ENCODE measurements at places on chromosomes 16 and 17. TPM values are rescaled to one million over a fixed set of nuclear protein-coding genes. Genes with fewer than 3 reads are reported as not detected.

- H3K4me3 ChIP-seq = no peak overlapping the region
- no peaks in the 10 kb centered on the region for H3K36me3 ChIP-seq
- H3K4me1 ChIP-seq = no peaks in the 10 kb centered on the region
- H3K27me3 ChIP-seq = peaks cover 5% of the 10 kb centered on the region
- ATAC-seq = no peak
Observed at GRCh38 chr16:52783616-52784015, 236.7 kb upstream of the TOX3 start.

DNA sequence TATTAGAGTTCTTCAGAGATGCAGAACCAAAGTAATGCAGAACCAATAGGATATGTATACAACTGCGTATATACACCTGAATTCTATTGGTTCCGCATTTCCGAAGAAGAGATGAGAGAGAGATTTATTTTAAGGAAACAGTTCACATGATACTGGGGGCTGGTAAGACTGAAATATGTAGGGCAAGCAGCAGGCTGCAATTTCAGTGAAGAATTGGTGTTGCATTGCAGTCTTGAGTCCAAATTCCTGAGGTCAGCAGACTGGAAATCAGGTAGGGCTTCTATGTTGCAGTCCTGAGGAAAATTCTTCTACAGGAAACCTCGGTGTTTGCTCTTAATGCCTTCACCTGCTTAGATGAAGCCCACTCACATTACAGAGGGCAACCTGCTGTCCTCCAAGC lies 128.2 kb upstream of the MED13 start:
- no peaks in the 10 kb centered on the region for H3K36me3 ChIP-seq
- ATAC-seq = no peak
- no peak overlapping the region for H3K27ac ChIP-seq
- H3K4me1 ChIP-seq = no peaks in the 10 kb centered on the region
- H3K27me3 ChIP-seq = no peaks in the 10 kb centered on the region

GRCh38 chr17:12756786-12757185 lies 32.5 kb upstream of the ARHGAP44 start:
- H3K4me1 ChIP-seq = no peaks in the 10 kb centered on the region
- ATAC-seq = no peak
- H3K27me3 ChIP-seq = no peaks in the 10 kb centered on the region
- peaks cover 93% of the 10 kb centered on the region for H3K36me3 ChIP-seq
- no peak overlapping the region for H3K4me3 ChIP-seq

- no peaks in the 10 kb centered on the region for H3K36me3 ChIP-seq
- H3K27me3 ChIP-seq = no peaks in the 10 kb centered on the region
- no peak overlapping the region for H3K27ac ChIP-seq
- ATAC-seq = no peak
- H3K4me1 ChIP-seq = no peaks in the 10 kb centered on the region
- H3K4me3 ChIP-seq = no peak overlapping the region
Observed at GRCh38 chr16:50967827-50968612, 183.1 kb downstream of the SALL1 start.

- no peaks in the 10 kb centered on the region for H3K36me3 ChIP-seq
- peak overlapping the region; percentile 83 for H3K27ac ChIP-seq
- no peaks in the 10 kb centered on the region for H3K27me3 ChIP-seq
- no peaks in the 10 kb centered on the region for H3K4me1 ChIP-seq
- H3K4me3 ChIP-seq = peak overlapping the region; percentile 17
- peak; percentile 73 for ATAC-seq
Observed at GRCh38 chr17:81044764-81045589, 10.0 kb downstream of the BAIAP2 start.

GRCh38 chr17:19339341-19339815 lies 23.1 kb downstream of the B9D1 start:
- H3K27ac ChIP-seq = no peak overlapping the region
- H3K4me3 ChIP-seq = no peak overlapping the region
- H3K27me3 ChIP-seq = no peaks in the 10 kb centered on the region
- H3K36me3 ChIP-seq = peaks cover 17% of the 10 kb centered on the region

- no peaks in the 10 kb centered on the region for H3K36me3 ChIP-seq
- H3K27ac ChIP-seq = no peak overlapping the region
- ATAC-seq = peak; percentile 69
- no peak overlapping the region for H3K4me3 ChIP-seq
- no peaks in the 10 kb centered on the region for H3K4me1 ChIP-seq
Observed at GRCh38 chr17:21353326-21354010, 22.7 kb upstream of the KCNJ12 start.

GRCh38 chr17:30605027-30605426 lies 127.8 kb downstream of the GOSR1 start:
- H3K36me3 ChIP-seq = no peaks in the 10 kb centered on the region
- H3K27ac ChIP-seq = no peak overlapping the region
- H3K4me1 ChIP-seq = no peaks in the 10 kb centered on the region
- H3K27me3 ChIP-seq = no peaks in the 10 kb centered on the region
- ATAC-seq = no peak
- no peak overlapping the region for H3K4me3 ChIP-seq

DNA sequence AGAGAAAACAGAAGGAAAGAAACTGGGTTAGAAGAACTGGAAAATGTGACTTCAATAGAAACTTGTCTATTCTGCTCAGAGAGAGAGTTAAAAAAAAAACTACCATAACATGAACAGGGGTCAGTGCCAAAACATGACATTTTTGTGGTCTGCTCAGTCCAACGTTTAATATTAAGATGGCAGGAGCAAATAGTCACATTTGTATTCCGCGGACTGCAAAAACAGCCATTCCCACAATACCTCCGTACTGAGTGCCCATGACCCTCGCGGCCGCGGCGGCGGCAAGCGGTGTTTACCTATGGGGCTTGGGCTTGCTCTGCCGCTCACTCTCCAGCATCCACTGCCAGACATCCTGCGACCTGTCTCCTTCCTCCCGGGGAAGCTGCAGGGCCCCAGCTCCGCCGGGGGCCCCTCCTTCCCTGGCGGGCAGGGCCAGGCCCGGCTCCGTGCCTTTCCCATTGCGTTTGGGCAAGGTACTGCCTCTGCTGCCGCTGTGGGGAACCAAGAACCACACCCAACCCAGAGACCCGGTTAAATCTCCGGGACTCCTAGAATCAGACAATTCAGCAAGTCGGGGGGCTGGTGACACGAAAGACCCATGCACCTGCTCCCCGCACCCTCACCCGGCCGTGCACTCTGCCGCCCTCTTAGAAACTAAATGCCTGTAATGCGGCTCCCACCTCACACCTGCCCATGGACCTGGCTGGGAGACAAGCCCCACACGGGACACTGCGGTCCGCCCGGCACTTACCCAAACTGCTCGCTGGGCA lies 24.7 kb downstream of the AXIN2 start:
- H3K4me1 ChIP-seq = peaks cover 24% of the 10 kb centered on the region
- ATAC-seq = no peak
- no peak overlapping the region for H3K4me3 ChIP-seq
- H3K36me3 ChIP-seq = peaks cover 83% of the 10 kb centered on the region
- H3K27ac ChIP-seq = no peak overlapping the region
- no peaks in the 10 kb centered on the region for H3K27me3 ChIP-seq

- no peak overlapping the region for H3K27ac ChIP-seq
- no peaks in the 10 kb centered on the region for H3K27me3 ChIP-seq
- no peaks in the 10 kb centered on the region for H3K36me3 ChIP-seq
Observed at GRCh38 chr17:82262344-82262743, 11.2 kb downstream of the CSNK1D start.

DNA sequence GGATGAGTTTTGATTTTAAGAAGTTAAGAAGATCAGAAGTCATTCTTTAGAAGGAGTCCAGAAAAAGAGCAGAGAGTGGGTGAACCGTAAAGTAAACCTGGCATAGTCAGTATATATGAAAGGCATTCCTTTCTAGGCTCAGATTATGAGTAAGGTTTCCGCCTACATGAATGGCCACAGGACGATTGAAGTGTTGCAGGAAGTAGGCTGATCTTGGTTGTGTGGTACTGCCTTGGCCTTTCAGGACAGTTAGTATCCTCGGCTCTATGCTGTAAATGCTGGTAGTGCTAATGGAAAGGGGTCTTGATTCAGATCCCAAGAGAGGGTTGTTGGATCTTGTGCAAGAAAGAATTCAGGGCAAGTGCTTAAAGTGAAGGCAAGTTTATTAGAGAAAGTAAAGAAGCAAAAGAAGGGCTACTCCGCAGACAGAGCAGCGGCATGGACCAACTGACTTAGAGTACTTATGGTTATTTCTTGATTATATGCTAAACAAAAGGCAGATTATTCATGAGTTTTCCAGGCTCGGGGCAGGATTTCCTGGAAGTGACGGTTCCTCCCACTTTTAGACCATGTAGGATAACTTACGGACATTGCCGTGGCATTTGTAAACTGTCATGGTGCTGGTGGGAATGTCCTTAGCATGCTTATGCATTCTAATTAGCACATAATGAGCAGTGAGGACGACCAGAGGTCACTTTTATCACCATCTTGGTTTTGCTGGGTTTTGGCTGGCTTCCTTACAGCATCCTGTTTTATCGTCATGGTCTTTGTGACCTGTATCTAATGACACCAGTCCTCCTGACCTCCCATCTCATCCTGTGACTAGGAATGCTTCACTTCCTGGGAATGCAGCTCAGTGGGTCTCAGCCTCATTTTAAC lies 164.8 kb downstream of the SNX29 start:
- no peak overlapping the region for H3K4me3 ChIP-seq
- no peak for ATAC-seq
- no peak overlapping the region for H3K27ac ChIP-seq
- H3K4me1 ChIP-seq = no peaks in the 10 kb centered on the region
- no peaks in the 10 kb centered on the region for H3K27me3 ChIP-seq

- no peaks in the 10 kb centered on the region for H3K36me3 ChIP-seq
- no peak overlapping the region for H3K27ac ChIP-seq
- no peaks in the 10 kb centered on the region for H3K27me3 ChIP-seq
- H3K4me3 ChIP-seq = no peak overlapping the region
Observed at GRCh38 chr16:79261481-79261940, 339.0 kb downstream of the MAF start.

- no peak overlapping the region for H3K4me3 ChIP-seq
- no peak overlapping the region for H3K27ac ChIP-seq
- no peak for ATAC-seq
- H3K27me3 ChIP-seq = no peaks in the 10 kb centered on the region
Observed at GRCh38 chr17:81249223-81250040, 10.3 kb downstream of the NDUFAF8 start.

GRCh38 chr16:68345351-68345810 lies 34.6 kb downstream of the PRMT7 start:
- no peaks in the 10 kb centered on the region for H3K27me3 ChIP-seq
- H3K4me1 ChIP-seq = no peaks in the 10 kb centered on the region
- no peak overlapping the region for H3K4me3 ChIP-seq
- ATAC-seq = no peak
- H3K27ac ChIP-seq = no peak overlapping the region

- H3K27me3 ChIP-seq = no peaks in the 10 kb centered on the region
- H3K4me1 ChIP-seq = no peaks in the 10 kb centered on the region
- H3K36me3 ChIP-seq = no peaks in the 10 kb centered on the region
- no peak overlapping the region for H3K27ac ChIP-seq
- no peak overlapping the region for H3K4me3 ChIP-seq
Observed at GRCh38 chr17:10139577-10139976, 58.8 kb downstream of the GAS7 start.

- H3K36me3 ChIP-seq = no peaks in the 10 kb centered on the region
- H3K4me1 ChIP-seq = peaks cover 19% of the 10 kb centered on the region
- no peak overlapping the region for H3K4me3 ChIP-seq
- H3K27ac ChIP-seq = peak overlapping the region; percentile 60
- ATAC-seq = no peak
Observed at GRCh38 chr16:22683730-22684573, 130.0 kb upstream of the HS3ST2 start.

- H3K4me1 ChIP-seq = no peaks in the 10 kb centered on the region
- H3K27ac ChIP-seq = peak overlapping the region; percentile 59
- H3K36me3 ChIP-seq = no peaks in the 10 kb centered on the region
- no peak for ATAC-seq
- peak overlapping the region; percentile 94 for H3K4me3 ChIP-seq
- no peaks in the 10 kb centered on the region for H3K27me3 ChIP-seq
Observed at GRCh38 chr16:3135126-3135715, 392 bp downstream of the ZNF213 start.

- ATAC-seq = no peak
Observed at GRCh38 chr17:78779850-78780249, 2.2 kb downstream of the CYTH1 start.

DNA sequence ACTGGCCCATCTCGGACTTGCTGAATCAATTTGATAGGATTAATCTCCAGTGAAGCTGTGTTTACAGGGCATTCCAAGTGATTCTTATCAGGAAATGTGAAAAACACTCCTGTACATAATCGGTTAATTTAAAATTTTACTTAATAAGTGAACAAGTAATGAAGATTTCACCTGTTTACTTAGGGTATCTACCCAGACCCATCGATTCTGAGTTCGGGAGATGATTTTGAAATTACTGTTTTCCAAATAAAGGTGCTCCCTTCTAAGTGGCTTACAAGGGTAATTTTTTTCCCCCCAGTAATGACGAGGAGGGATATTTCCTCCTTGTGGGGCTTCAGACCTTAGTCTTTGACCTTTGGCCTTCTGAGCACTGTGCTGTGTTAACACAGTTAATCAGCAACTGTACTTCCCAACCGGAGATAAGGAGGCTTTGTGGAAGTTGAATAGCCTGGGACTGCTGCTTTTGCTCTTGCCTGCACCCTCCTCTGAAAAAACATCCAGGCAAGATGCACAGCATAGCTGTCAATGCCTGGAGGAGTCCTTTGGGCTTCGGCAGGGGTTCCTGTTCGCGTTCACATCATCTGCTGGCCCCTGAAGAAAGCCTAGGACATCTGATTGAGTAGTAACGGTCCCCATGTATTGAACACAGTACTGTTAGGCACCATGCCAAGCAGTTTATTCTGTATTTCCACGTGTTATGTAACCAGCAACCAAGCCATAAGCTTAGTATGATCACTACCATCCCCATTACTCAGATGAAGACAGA lies 1.8 kb downstream of the FAHD1 start:
- ATAC-seq = no peak
- H3K4me1 ChIP-seq = peaks cover 23% of the 10 kb centered on the region
- H3K27ac ChIP-seq = no peak overlapping the region
- H3K27me3 ChIP-seq = no peaks in the 10 kb centered on the region

DNA sequence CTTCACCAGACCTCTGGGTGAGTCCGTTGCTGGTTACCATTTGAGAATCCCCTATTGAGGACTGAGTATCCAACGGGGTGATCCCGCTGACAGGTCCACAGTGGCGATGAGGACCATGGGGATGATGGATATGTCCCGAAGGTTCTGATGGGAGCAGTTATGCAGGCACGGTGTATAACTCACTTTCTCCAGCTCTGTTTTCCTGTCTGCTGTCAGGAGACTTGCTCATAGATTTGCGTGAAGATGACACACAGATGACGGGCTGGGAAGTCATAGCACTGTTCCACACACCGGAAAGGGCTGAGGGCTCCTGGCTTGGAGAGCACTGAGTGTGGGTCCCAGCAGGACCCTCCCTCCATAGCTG lies 22.2 kb upstream of the ADCY7 start:
- no peak for ATAC-seq
- no peak overlapping the region for H3K4me3 ChIP-seq
- no peaks in the 10 kb centered on the region for H3K36me3 ChIP-seq

The ZP2 gene
- not detected for total RNA-seq

The CEP112 gene
- 21.9 TPM for total RNA-seq

The CARD14 gene
- total RNA-seq = not detected

The KRTAP1-4 gene
- not detected for total RNA-seq

The CLEC3A gene
- total RNA-seq = not detected

The CLEC19A gene
- total RNA-seq = not detected

The ZPBP2 gene
- total RNA-seq = not detected

The FAM171A2 gene
- total RNA-seq = 3.0 TPM

The TTYH2 gene
- total RNA-seq = 6.1 TPM

The KRTAP9-2 gene
- total RNA-seq = not detected
